ENCODE measurements at places on chromosomes 16 and 17.
A peak's percentile ranks its signal among the peaks of the same experiment; 100 is the strongest.

GRCh38 chr16:65312795-65313194 is 190.9 kb upstream of the CDH11 start:
- no peak for DNase-seq

DNA sequence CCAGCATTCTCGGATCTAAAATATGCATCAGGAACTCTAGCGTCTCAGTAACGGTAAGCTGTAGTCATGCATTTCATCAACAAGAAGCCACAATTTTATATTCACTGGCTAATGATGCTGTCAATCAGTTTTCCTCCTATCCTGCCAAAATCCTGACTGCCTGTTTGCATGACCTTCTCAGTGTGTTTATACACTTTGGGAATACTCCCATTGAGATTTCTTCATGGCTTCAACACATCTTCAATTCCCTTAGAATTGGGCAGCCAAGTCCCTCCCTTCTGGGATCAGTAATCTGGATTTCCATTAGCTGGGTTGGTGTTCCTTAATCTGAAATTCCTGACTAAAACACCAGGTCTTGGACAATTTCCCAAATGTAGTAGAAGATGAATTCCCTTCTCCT is 348.9 kb upstream of the DYNLRB2 start:
- no peak for DNase-seq

DNA sequence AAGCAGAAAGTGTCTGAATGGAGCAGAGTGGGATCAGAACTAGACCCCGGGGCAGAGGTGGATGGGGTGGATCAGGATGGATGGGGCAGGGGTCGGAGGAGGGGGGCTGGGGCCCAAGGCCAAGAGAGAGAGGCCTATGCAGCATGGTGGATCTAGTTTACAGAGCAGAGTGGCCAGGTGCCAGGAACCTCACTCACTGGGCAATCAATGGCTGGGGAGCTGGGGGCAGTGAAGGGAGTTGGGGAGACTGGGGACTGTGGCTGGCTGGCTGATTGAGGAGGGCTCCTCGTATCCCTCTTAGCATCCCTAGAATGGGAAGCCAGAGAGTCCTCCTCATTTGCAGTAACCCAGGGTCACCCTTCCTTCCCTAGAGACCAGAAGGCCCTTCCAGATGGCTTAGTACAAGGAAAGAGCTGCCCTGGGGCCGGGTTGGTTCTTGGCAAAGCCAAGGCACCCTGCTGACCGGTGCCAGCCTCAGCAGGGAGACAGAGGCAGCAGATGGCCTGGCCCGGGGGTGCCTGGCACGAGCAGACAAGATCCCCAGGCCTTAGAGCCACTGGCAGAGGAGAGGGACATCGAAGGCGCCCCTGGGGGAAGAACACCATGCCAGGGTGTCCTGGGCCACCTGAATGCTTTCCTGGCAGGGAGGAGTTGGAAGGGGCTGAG is 36.8 kb downstream of the SRCIN1 start:
- DNase-seq, result no peak

- DNase-seq, result no peak
Measured at GRCh38 chr17:17805575-17805974, 31.2 kb downstream of the SREBF1 start.

DNA sequence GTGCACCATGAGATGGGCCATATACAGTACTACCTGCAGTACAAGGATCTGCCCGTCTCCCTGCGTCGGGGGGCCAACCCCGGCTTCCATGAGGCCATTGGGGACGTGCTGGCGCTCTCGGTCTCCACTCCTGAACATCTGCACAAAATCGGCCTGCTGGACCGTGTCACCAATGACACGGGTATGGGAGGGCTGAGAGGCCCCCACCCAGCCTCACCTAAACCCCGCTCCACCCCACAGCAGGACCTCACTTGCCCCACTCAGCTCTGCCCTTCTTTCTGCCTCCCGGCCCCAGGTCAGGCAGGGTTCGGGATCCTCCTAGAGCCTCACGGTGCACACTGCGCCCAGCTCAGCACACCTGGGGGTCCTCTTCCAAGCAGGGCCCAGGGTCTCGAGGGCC is 5.6 kb downstream of the ACE start:
- DNase-seq, result no peak

GRCh38 chr17:42913522-42913921 is 12.9 kb downstream of the G6PC1 start:
- no peak for DNase-seq

DNA sequence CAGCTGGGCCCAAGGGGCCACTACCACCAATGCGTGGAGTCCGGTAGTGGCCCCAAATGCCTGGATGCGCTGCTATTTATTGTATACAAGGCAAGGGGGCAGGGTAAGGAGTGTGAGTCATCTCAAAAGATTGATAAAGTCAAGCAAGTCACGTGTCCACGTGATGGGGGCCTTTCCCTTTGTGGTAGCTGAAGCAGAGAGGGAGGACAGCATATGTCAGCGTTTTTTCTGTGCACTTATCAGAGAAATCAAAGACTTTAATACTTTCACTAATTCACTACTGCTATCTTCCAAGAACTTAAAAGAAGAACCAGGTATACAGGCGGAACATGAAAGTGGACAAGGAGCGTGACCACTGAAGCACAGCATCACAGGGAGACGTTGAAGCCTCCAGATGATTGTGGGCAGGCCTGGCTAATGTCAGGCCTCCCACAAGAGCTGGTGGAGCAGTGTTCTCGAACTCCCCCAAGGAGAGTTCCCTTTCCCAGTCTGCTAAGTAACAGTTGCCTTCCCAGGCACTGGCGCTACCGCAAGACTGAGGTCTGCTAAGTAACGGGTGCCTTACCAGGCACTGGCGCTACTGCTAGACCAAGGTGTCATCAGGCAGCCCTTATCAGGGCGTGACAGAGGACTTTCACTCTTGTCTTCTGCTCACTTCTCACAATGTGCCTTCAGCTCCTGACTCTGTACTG is 10.8 kb upstream of the ASB16 start:
- DNase-seq, result no peak

GRCh38 chr16:12096157-12096777 is 119.7 kb downstream of the SNX29 start:
- DNase-seq, result no peak

- no peak for DNase-seq
Measured at GRCh38 chr16:2484898-2485508, 10.1 kb downstream of the TBC1D24 start.

DNA sequence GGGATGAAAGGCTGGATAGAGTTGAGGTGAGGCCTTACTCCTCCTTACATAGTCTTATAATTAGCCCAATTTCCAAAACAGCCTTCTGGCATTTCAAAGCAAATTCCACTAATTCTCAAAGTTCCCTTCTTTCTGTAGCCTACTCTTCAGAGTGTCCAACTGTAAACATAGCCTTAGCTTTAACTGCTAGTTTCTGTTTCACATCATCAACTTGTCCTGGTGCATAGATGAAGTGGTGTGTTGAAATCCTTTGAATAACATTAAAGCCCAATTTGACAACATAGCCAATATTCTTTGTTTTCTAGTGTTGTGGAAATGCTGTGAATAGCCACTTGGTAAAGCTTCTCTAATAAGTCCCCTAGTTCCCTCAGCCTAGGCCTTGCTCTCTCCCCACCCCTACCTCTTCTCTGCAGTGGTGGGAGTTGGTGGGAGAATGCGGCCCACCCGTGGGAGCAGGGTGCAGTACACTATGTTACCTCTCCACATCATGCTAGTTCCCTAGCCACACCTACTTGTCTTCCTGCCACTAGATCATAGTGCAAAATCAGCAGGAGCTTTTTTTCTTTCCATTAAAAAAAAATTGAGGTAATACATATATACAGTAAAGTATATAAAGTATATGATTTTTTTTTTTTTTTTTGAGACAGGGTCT is 127.0 kb upstream of the HAS3 start:
- DNase-seq, result no peak

- DNase-seq, result no peak
Measured at GRCh38 chr17:69175625-69176456, 34.1 kb upstream of the ABCA6 start.

DNA sequence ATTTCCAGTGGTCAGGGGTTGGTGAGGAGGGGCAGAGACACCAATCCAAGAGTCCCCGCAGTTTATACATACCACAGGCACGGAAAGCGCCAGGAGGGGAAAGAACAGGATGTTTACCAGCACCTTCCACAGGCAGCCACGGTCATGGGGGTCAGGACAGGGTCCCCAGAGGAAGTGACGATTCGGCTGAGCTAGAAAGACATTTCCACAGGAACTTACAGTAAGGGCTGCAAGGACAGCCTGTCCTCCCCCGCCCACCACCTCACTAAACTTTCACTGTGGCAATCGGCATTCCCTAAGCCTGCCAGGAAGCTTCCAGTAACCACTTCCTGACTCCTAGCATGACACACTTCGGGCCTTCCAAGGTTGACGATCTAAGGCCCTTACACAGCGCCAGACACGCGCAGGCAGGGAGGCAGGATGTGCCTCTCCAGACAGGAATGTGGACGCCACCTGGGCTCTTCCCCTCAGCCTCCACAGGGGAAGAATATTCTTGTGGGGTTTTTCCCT is 1.2 kb upstream of the MT2A start:
- no peak for DNase-seq

GRCh38 chr16:88662222-88662842 is 559 bp downstream of the MVD start:
- DNase-seq, result no peak

DNA sequence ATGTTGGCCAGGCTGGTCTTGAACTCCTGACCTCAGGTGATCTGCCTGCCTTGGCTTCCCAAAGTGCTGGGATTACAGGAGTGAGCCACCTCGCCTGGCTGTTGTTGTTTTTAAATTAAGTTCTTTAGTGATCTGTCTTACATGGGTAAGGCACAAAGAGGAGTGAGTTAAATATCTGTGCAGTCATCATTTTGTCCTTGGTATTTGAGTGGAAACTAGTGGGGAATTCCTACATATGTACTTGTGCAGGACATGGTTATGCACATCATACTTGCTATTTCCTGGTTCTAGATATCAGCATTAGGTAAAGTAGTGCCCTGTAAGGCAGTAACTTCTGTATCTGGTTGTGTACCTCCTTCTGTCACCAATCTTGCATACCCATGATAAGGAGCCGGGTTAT is 3.7 kb downstream of the KPNB1 start:
- DNase-seq, result no peak

DNA sequence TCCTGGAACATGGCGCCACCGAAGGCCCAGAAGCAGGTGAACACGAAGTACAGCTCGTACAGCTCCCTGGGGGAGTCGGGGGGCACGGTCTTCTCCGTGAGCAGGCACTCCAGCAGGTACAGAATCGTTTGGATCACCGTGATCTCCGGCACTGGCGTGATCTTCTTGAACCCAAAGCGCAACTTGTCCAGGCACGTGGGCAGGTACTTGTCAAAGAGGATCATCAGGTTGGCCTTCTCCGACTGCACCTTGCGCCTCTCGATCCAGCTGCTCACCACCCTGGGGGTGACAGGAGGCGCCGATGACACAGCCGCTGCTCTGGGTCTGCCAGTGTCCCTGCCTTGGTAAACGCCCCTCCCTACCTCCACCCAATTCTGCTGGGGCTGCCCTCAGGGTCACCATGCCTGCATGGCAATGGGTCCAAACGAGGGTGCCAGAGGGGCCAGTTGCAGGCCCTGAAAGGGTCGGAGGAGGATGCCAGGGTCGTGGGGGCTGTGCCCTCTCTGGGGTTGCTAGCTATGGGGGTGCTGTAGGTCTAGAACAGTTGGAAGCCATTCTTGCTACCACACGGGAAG is 90.9 kb downstream of the DNAH17 start:
- no peak for DNase-seq

GRCh38 chr16:35752012-35752772 is 2292.8 kb downstream of the TP53TG3F start:
- DNase-seq, result no peak

- no peak for DNase-seq
Measured at GRCh38 chr17:13740686-13741085, 139.0 kb upstream of the HS3ST3A1 start.

- no peak for DNase-seq
Measured at GRCh38 chr16:89458551-89458950, 31.8 kb downstream of the ANKRD11 start.

GRCh38 chr16:89711601-89712273 is 9.0 kb downstream of the VPS9D1 start:
- DNase-seq, result peak; percentile 47

DNA sequence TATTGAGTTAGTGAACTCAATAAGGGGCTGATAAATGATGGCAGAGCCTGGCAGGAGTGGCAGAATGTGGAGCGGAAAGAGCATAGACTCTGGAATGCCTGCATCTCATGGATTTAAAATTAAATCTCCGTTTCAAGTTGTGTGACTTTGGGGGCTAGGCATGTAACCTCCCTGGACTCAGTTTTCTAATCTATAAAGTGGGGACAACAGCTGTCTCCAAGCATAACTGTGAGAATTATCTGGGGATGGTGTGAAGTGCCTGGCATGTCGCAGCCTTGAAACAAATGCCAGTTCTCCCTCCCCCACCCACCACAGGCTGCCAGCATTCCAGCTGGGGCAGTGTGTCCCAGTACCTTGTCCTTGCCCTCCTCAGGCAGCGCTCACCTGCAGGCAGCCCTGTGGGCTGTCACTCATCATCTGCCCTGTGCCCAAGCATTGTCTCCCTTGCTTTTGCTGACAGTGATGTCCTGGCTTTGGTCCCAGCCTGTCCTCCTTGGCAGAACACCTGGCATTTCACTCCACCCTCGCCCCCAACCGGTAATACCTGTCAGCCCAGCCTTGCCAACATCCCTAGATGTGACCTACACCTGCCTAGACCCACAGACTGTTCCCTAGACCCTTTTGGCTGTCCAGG is 129.6 kb downstream of the MRM1 start:
- no peak for DNase-seq

- DNase-seq, result no peak
Measured at GRCh38 chr17:39793301-39793872, 55.6 kb downstream of the GRB7 start.

GRCh38 chr16:15539197-15539596 is 103.8 kb downstream of the MARF1 start:
- no peak for DNase-seq

- DNase-seq, result no peak
Measured at GRCh38 chr17:77572851-77573250, 385.7 kb upstream of the TNRC6C start.

- peak; percentile 19 for DNase-seq
Measured at GRCh38 chr17:64661726-64661975, 456 bp downstream of the SMURF2 start.

DNA sequence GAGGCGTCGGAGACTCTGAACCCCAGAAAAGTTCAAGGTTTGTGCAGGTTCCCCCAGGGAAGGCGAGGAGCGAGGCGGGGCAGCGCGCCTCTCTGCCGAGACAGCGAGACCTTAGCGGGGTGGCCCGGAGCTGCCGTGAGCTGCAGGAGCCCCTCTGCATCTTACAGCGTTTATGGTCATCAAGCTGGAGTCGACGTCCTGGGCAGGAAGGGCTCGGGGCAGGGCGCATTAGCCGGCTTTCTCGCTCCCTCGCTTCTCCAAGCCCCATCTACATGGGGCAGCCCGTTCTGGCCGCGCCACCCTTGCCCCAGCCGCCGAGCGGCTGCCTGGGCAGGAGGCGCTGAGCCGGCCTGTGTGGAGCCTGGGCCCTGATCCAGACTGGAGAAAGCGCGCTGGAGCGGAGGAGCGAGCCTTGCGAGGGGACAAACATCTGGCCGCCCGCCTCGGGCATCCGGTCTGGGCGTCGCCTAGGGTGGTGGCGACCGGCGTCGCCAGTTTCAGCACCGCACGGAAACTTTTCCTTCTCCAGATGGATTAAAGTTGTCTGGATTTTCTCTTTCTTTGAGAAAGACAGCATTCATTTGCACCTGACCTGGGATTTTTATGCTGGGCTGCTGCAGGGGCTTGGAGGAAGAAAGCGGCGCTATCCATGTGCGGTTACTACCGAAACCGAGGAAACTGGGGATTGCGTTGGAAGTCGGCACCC is 750 bp downstream of the TMEM132E start:
- no peak for DNase-seq
